Activated CD8-positive, alpha-beta memory T cell treated with anti-CD3 and anti-CD28 coated beads for 4 hours (primary cell): ENCODE measurements at places on chromosomes 1 and 21.

DNA sequence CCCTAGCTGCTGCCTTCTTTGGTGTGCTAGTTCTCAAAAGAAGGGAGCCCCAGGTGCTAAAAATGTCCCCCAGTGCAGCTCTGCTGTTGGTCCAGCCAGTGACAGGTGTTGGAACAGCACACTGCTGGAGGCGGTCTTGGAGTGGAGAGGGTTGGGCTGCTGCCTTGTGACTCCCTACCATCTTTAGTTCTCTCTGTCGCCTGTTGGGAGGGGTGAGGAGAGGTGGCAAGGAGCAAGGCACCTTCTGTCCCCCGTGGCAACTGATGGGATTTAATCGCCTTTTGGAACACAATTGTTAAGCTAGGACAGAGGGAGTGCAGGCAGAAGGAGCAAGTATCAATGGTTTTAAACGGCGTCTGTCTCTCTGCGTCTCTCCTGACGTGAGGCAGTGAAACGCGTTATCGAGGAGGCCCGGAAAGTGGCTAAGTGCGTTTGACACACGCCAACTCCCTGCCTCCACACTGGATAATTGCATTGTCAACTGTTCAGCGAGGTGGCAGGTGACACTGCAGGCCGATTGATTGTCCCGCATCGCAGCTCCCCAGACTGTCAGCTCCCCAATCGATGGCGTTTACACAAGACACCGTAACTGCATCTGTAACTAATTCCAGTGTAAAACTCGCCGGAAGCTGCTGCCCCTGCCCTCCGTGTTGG lies 34.0 kb downstream of the TMEM53 start:
- no peak for DNase-seq

GRCh38 chr1:153494976-153495535 lies 34.6 kb upstream of the S100A7 start:
- DNase-seq = peak; percentile 41

DNA sequence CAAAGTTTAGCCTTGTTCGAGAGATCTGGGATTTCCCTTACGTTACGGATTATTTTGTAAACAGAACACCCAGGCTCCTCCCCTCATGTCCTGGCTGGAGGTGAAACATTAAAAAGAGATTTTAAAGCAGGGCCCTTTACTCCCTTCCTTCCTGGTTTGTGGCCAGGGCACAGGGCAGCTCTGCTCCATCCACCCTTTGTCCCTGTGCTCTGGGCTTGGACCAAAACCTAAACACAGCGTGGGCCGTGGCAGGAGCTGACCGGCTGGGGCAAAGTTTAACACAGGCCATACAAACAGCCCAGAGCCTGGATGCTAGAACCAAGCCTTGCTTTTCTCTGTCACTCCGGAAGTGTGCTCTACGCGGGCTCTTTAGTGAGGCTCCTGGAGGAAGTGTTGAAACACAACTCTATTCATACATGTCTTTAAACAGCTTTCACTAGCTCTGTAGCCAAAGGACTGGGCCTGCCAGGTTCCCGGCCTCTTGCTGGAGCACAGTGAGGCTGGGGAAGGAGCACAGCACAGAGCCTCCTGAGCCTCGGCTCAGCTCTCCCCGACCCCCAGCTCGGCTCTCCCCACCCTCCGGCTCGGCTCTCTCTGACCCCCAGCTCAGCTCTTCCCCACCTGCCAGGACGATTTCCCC lies 84.7 kb downstream of the PDE9A start:
- no peak for DNase-seq

DNA sequence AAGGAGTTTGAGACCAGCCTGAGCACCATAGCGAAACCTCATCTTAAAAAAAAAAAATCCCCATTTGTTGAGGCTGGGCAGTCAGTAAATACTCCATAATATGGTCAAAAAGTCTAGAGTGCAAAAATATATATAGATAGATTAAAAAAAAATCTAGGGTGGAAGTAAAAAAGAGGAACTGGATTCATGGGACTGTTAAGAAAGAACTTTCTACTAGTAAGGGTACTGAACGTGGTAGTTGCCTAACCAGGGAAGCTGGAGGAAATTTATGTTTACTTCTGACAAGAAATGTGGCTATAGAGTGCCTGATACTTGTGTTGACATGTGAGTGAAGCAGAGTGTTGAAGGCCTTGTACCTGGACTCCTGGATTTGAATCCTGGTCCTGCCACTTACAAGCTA lies 265.9 kb upstream of the FAM78B start:
- DNase-seq = no peak

GRCh38 chr1:35475356-35475755 lies 81.8 kb downstream of the KIAA0319L start:
- no peak for DNase-seq

DNA sequence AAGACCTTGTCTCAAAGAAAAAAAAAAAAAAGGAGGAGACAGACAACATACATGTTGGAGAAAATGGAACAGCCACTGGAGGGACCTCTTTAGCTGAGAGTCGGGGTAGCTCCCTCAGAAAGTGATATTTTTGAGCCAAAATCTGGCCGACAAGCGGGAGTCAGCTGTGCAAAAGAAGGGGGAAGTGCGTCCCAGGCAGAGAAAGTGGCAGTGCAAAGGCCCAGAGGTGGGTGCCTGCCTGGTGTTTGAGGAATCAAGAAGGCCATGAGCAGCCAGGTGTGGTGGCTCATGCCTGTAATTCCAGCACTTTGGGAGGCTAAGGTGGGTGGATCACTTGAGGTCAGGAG lies 6.1 kb upstream of the CROCC start:
- DNase-seq = no peak
